NCI-H2081 (cell line): ENCODE measurements at places on chromosomes 16 and 17.

DNA sequence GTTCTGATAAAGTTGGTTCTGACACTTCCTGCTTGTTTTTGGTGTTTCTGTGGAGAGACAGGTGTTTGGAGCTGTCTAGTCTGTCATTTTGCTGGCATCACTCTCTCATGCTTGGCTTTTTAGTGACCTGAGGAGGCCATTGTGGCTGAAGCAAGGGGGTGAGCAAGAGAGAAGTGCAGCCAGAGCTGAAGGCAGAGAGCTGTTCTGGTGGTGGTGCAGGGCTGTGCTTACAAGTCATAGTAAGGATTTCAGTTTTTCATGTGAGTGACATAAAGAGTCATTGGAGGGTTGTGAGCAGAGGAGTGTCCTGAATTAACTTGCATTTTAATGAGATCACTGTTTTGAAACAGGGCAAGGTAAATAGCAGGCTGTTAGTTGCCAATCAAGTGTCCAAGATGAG, 97.5 kb downstream of the CHD9 start:
- DNase-seq: no peak

DNA sequence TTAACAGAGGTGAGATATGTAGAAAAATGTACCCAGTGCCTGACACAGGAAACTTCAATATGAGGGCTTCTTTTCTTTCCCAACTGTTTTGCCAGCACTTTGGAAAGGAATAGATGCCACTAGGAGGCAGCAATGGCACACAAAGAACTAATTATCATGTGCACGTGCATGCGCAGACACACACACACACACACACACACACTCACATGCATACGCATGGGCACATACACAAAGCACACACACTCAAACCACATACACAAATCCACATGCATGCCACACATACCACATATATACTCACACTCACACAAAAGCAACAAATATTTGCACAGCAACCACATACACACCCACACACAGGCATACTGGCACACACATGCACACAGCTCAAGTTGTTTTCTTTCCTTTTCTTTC, 8.8 kb upstream of the CEP112 start:
- peak; percentile 91 for DNase-seq

DNA sequence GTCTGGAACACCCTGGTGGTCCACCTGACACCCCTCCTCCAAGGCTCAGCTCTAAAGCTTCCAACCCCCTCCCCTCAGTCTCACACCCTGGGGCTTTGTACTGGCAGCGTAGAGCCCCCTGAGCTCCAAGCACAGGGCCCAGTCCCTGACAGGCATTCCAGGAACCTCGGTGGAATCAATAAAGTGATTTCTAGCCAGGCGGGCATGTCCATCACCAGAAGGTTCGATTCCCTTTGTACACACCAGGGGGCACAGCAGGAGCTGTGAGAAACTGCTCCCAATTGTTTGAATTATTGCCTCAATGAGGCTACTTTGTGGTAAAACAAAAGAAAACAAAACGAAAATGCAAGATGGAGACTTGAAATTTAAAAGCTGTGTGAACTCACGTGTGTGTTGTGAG, 51.8 kb downstream of the SMPD3 start:
- no peak for DNase-seq

DNA sequence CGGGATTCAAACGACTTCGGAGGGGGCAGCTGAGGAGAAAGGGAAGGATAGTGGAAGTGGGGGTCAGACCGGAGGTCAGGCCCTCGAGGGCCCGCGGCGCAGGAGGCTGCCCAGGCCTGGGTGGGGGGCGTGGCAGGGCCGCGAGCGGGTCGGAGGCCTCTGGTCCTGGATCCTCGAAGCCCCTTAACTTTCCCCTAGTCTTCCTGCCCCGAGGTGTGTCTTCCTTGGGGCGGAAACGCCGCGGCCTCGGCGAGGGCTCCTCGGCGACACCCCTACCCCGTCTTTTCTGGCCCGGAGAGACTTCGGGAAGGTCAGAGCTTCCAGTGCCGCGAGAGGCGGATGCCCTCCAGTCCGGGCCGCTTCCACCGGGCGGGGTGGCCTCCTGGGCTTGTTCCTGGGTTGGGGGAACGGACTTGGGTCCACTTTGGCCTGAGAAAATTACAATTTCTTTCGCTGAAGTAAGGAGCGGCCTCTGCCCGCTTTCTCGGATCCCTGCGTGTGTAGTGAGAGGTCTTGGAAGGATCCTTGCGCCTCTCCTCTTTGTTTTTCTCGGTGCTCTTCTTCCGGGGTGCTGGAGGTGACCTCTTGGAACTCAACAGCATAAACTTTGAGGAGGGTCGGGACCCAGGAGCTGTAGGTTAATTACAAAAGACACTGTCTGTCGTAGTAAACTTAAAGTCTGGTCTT, 491 bp downstream of the IST1 start:
- no peak for DNase-seq

- DNase-seq: no peak
Measured at GRCh38 chr17:82096709-82097183, 1.3 kb downstream of the FASN start.

DNA sequence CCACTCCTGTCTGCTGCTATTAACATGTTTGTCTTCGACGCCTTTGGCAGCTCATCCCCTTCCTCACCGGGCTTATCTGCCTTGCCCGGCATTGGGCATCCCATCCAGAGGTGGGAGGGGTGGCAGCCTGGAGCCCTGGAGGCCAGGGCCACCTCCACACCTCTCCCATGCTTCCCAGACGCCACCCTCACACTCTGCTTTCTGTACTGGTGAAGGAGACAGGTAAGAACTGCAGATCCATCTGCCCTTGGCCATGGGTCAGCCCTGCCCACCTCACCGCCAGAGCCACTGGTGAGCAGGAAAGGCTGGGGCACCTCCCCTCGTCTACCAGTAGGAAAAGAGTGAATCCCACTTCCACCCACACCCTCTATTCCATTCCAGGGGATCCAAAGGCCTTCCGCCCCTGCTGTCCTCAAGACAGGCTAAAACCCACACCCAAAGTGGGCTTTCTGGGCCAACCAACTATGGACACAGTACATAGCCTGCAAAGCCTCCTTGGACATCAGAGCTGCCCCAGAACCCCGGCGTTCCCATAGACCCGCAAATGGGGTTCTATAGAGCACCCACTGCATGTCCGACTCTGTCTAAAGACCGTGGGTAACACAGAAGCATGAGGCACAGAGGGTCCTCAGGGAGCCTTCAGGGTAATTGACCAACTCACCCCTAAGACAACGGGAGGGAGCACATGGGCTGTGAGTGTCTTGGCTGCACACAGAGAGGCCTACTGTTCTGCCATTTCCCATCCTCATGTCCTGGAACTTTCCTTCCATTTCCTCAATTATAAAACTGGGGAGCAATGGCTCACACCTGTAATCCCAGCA, 23.4 kb upstream of the RBFOX3 start:
- DNase-seq: no peak

DNA sequence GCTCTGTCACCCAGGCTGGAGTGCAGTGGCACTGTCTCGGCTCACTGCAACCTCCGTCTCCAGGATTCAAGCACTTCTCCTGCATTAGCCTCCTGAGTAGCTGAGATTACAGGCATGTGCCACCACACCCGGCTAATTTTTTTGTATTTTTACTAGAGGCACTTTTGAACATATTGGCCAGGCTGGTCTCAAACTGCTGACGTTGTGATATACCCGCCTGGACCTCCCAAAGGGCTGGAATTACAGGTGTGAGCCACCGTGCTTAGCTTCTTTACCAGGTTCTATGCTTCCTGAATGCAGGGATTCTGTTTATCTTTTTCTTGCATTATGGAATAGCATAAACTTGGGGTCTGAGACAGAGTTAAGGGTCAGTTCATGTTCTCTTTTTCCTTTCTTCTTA, 317.9 kb upstream of the RBFOX1 start:
- no peak for DNase-seq

DNA sequence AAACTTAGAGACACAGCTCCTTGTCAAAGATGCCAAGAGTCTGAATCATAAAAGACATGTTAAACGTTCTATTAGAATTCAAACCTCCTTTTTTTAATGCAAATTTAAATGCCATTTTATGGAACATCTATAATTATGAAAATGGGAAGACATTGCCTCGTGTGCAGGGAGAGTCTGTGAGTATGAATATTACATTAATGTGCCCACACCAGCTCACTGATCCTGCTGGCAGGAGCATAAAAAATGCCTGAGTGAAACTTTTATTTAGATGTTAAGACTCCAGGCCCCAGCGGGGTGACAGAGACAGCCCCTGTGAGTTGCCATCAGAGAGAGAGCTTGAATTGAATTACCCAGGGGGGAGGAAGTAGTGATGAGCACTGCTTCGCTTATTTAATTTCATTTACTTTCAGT, 84.8 kb downstream of the SNX11 start:
- no peak for DNase-seq

GRCh38 chr17:32266051-32266388, 388 bp downstream of the RHBDL3 start:
- no peak for DNase-seq

GRCh38 chr16:65429504-65430181, 307.8 kb upstream of the CDH11 start:
- no peak for DNase-seq

GRCh38 chr16:13829697-13830299, 90.2 kb upstream of the ERCC4 start:
- no peak for DNase-seq

DNA sequence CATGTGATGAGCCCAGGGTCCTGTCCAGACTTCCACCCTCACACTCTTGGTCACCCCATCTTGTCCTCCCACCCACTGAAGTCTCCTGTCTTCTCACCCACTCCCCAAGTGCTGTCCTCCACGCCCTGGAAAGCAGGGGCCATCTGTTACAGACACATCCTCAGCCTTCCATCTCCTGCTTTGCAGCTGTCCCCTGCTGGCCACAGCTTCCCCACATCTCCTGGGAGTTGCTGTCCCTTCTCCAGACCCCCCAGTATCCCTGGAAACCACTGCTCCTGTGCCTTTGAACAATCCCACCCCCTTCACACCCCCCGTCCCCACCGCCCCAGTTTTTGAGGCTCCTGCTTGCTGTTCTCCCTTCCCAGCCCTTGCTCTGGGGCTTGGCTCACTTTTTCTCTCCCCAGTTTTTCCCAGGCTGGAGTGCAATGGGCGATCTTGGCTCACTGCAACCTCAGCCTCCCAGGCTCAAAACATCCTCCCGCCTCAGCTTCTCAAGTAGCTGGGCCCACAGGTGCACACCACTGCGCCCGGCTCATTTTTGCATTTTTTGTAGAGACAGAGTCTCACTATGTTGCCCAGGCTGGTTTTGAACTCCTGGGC, 30.4 kb upstream of the ZFP90 start:
- no peak for DNase-seq

- no peak for DNase-seq
Measured at GRCh38 chr16:88467541-88467944, 14.5 kb downstream of the ZFPM1 start.

DNA sequence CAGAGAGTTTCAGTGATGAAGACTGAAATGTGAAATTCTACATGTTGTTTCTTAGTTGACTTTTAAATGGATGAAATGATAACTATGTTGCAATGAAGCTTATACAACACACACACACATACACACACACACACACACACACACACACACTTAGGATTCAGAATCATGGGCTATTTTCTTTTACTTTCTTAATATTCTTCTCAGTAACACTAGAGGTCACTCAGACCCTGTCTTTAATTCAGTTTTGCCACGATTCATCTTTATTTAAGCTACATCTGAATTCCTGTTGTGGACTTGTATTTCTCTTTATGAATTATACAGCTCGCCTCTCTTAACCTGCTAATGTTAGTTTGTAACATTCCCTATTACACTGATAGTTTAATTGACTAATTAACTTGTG, 109.6 kb upstream of the GOT2 start:
- no peak for DNase-seq

- no peak for DNase-seq
Measured at GRCh38 chr16:55225972-55226542, 97.9 kb upstream of the IRX6 start.

DNA sequence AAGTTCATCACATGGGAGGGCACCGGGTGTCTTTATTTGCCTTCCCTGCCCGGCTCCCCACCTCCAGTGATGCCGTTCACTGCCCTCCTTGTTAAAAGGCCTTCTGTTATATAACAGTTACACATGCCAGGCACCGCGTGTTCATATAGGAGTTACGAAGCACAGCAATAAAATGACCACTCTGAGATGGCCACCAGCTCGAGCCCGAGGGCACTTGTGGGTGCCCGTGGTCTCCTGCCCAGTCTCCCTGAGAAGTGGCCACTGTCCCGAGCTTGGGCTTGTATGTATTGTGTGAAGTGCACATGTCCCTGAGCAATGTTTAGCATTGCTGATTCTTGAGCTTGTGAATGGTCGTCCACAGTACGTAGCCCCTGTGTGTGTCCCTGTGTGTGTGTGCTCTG, 355.6 kb downstream of the SEC14L1 start:
- DNase-seq: no peak

DNA sequence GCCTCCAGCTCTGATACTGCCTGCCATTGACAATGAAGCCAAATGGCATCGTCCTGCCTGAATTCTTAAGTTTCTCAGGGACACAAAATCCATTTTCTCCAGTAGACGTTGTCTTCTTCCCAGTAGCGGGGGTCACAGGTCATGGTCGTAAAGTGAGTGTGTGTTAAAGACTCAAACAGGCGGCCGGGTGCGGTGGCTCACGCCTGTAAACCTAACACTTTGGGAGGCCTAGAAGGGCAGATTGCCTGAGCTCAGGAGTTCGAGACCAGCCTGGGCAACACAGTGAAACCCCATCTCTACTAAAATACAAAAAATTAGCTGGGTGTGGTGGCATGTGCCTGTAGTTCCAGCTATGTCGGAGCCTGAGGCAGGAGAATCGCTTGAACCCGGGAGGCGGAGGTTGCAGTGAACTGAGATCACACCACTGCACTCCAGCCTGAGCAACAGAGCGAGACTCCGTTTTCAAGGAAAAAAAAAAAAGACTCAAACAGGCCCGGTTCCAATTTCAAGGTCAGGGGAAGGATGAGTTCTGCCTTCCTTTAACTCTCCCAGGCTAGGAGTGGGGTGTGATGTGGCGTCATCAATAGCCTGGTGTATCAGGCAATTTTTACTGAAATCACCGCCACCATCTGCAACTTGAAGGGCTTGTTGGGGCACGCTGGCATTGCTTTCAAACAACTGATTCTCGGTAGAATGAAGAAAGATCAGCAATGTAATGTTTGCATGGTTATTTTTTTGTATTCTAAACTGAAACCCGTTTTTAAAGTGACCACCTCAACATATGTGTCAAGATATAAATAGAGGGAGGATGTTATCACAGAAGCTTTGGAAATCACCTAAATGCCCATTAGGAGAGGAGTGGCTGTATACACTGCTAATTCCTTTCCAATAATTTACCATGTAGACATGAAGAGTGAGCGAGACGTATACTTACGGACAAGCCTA, 91.0 kb downstream of the WSCD1 start:
- DNase-seq: no peak

- no peak for DNase-seq
Measured at GRCh38 chr16:53695070-53695469, 8.6 kb downstream of the RPGRIP1L start.

DNA sequence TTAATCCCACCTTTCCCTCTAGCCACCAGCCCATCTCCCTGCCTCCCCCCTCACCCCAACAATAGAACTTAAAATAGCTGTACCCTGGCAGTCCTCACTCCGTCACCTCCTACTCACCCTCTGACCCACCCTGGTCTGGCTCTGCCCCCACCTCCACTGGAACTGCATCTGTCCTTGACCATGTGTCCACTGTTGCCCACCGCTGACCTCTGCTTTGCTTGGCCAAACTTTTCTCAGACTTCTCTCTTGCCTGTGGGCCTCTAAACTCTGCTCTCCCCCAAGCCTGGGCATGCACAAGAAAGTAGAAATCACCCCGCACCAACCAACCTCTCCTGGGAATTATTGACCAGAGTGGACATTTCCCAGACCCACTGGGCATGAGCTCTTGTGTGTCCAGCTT, 169.8 kb downstream of the WSCD1 start:
- no peak for DNase-seq
